Stimulated activated naive CD4-positive, alpha-beta T cell (primary cell): ENCODE measurements at places on chromosomes 3 and 15.

- peak; percentile 17 for DNase-seq
Observed at GRCh38 chr15:63970621-63971426, 75.5 kb downstream of the DAPK2 start.

- DNase-seq: no peak
Observed at GRCh38 chr3:100197876-100198275, 62.9 kb upstream of the TBC1D23 start.

DNA sequence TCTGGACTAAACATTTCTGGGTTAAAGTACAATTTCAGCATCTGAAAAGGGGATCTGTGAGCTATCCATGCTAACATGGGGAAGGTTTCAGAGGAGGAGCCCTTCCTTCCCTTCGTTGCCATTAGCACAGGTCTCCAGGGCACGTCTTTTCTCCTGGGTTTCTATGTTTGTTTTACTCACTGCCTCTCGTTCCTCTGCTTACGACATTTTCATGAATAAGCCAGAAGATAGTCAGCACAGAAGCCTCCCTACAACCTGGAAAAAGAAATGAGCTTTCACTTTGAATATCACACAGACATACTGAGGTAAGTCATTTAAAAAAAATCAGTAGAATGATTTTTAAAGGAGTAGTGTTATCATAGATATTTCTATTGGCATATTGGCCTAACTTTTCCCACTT, 117.2 kb upstream of the KCNMB2 start:
- DNase-seq: no peak

GRCh38 chr15:73046073-73046472, 6.2 kb upstream of the NEO1 start:
- DNase-seq: no peak

- DNase-seq: no peak
Observed at GRCh38 chr15:88230823-88231222, 25.7 kb downstream of the NTRK3 start.

- no peak for DNase-seq
Observed at GRCh38 chr3:180332608-180333007, 269.4 kb upstream of the TTC14 start.

DNA sequence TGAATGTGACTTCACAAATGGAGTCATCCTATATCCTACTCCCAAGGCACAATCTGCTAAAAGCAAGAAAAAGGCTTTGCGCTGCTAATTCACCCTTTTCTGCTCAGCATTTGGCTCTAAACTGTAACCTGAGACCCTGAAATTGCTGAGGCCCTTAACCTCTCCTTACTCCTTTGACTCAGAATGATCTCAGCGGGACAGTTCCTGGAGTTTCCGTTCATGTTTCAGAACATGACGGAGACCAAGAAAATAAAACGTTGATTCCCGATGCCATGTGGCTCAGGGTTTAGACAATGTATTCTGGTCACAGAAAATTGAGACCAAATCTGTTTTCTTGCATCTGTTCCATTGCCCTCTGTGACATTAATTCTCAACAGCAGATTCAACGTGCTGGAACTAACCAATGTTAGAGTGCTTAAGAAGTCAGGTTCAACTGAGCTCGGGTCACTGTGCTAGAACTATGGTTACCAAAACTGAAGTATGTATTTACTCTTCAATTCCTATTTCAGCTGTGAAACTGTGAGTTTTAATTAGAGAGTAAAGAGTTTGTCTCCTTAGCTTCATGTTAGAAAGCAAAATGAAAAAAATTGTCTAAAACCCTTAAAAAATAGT, 45.4 kb upstream of the TMC3 start:
- DNase-seq: no peak

DNA sequence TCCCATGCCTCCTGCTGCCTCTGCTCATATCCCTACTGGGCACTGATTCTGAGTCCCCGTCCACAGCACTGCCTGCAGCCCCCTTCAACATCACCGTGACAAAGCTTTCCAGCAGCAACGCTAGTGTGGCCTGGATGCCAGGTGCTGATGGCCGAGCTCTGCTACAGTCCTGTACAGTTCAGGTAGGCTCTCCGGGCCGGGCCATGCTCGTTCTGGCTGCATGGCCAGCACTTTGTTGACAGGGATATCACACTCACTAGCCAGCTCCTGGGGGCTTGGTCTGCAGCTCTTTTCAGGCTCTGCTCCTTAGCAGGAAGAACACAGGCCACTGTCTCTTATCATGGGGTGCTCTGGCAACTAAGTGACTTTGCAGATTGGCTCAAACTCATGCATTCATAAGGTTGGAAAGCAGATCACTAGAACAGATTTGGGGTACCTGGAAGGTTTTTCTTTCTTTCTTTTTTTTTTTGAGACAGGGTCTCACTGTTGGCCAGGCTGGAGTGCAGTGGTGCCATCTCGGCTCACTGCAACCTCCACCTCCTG, 6.0 kb downstream of the TYRO3 start:
- DNase-seq: no peak

- DNase-seq: no peak
Observed at GRCh38 chr3:177133860-177134815, 63.1 kb downstream of the TBL1XR1 start.

GRCh38 chr3:65795166-65795565, 243.6 kb downstream of the MAGI1 start:
- no peak for DNase-seq

- no peak for DNase-seq
Observed at GRCh38 chr3:14810070-14810791, 8.5 kb upstream of the FGD5 start.

- DNase-seq: no peak
Observed at GRCh38 chr3:23256741-23257435, 53.8 kb downstream of the UBE2E2 start.

DNA sequence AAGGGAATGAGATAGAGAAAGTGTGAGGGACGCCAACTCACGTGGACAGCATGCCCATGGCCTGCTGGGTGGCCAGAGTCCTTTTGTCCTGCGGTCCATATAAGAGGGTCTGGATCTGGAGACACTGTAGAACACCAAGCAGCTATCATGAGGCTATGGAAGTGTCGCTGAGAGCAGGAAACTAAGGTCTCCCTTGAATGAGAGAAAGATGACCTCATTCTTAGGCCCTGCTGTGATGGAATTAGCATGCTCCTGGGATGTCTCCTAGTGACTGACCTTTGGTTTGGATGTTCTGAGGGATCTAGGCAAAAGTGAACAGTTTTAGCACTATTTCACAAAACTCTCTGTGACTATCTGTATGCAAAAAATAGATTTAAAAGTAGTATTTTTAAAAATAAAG, 34.4 kb downstream of the SYNM start:
- no peak for DNase-seq

GRCh38 chr15:35166730-35167359, 81.8 kb upstream of the NANOGP8 start:
- DNase-seq: no peak

GRCh38 chr15:63835211-63835568, 1.4 kb upstream of the HERC1 start:
- no peak for DNase-seq

GRCh38 chr15:64503197-64503596, 42.8 kb downstream of the ZNF609 start:
- no peak for DNase-seq

DNA sequence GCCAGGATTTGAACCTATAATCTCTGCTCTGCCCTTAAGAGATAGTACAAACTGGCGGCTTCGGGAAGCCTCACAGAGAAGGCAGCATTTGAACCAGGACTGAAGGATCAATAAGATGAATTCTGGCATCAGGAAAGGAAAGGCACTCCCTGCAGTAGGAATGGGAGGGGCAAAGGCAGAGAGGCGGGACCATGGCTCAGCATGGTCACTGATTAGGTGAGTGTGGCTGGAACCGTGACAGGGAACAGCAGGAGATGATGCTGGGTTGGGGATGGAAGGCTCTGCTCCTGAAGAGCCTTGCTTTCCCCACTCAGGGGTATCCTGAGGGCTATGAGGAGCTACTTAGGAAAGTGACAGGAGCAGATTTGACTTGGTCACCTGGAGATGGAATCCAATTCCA, 158.5 kb downstream of the FEZF2 start:
- DNase-seq: no peak

DNA sequence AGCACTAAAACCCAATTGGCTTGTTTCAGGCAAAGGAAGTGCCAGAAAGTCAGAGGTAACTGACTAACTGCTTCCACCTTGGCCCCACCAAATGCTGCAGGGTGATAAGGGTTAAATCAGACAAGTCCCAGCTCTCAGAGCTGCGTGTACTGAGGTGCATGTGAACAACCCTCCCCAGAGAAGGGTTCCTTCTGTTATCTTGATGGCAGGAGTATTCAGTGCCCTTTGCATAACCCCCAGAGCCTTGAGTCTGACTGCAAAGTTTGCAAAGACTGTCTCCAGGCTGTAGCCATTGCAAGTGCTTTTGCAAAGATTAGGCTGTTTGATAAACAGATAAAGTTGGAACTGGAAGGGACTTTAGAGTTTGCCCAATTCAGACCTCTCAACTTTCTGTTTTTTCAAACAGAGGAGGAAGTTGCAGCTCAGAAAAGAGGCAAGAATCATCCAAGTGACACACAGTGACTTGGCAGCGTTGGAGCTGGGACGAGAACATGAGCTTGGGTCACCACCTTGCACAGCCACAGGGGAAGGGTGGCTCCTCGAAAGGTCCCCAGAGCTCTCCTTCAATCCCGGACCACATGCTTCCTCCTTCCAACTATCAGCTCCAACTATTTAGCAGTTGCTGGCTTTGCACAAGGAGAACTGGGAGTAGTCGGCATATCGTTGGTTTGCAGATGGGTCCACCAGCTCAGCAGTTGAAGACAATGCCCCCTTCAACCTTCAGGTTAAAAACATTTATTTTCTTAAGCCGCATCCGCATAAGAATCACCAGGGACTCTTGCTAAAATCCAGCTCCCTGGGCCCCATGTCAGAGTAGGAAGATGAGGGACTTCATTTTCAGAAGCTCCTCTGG, 224.8 kb upstream of the HES1 start:
- DNase-seq: no peak

- no peak for DNase-seq
Observed at GRCh38 chr15:39947401-39948197, 13.7 kb downstream of the EIF2AK4 start.

GRCh38 chr3:120418866-120419490, 31.8 kb downstream of the FSTL1 start:
- peak; percentile 2 for DNase-seq

- DNase-seq: no peak
Observed at GRCh38 chr3:71791634-71792033, 6.7 kb upstream of the PROK2 start.

DNA sequence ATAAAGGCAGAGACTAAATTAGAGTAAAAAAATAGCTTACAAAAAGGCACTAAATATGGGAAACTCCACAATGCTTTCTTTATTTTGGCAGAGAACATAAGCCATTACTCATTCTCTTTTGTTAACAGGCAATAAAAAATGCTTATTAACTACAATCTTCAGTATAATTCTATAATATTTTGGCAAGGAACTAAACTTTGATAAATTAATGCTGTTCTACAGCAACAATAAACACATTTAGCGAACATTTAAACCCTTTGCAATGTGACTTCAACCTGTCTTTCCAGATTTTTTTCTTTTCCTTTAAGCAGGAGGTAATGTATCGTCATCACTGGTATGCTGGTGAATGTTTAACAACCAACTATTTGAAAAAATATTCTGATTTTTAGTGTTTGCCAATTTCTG, 42.2 kb upstream of the POU1F1 start:
- DNase-seq: no peak
